ENCODE measurements at places on chromosomes 1 and 21.

GRCh38 chr21:46320331-46320801 lies 3.3 kb downstream of the C21orf58 start:
- no peak for DNase-seq

DNA sequence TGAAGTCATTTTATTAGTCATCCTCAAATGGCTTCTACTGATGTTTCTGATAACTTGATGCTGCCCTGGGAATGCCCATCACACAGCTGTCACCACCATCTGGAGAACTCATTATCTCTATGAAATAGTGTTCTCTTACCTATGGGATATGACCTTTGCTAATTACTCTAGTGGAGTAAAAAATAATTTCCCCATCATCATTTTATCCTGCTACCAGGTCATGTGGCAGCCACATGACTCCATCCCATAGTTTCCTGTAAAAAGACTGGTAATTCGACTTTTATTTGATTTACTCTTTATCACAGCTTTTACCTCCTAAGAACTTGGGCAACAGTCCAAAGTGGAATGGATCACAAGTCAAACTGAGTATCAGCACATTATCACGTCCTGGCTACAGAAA lies 76.1 kb upstream of the USP25 start:
- DNase-seq, result no peak

- DNase-seq, result no peak
Measured at GRCh38 chr21:27722095-27722494, 755.2 kb upstream of the ADAMTS5 start.

GRCh38 chr1:29121936-29122681 lies 1.6 kb downstream of the TMEM200B start:
- DNase-seq, result no peak

DNA sequence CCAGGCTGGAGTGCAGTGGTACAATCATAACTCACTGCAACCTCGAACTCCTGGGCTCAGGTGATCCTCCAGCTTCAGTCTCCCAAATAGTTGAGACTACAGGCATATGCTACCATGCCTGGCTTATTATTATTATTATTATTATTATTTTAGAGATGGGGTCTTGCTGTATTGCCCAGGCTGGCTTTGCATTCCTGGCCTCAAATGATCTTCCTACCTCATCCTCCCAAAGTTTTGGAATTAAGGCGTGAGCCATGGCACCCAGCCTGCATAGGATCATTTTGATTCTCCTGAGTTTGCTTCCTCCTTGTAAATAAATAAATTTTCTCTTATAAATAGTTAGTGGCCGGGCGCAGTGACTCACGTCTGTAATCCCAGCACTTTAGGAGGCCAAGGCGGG lies 6.2 kb downstream of the DDI2 start:
- no peak for DNase-seq

DNA sequence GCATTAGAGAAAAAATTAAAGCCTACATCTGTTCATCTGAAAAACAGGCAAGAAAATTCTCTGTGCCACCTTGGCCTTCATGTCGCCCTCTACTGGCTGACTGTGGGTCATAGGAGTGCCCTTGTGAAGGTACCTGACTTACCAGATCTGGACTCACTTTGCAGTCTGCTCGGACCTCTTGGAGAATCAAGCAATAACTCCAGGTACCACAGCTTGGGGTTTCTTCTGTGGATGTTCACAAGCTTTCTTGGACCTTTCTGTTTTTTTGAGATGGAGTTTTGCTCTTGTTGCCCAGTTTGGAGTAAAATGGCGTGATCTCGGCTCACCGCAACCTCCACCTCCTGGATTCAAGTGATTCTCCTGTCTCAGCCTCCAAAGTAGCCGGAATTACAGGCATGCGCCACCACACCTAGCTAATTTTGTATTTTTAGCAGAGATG lies 2.4 kb upstream of the PRAMEF18 start:
- DNase-seq, result peak; percentile 14

GRCh38 chr1:160158534-160158933 lies 7.1 kb downstream of the ATP1A4 start:
- DNase-seq, result no peak

DNA sequence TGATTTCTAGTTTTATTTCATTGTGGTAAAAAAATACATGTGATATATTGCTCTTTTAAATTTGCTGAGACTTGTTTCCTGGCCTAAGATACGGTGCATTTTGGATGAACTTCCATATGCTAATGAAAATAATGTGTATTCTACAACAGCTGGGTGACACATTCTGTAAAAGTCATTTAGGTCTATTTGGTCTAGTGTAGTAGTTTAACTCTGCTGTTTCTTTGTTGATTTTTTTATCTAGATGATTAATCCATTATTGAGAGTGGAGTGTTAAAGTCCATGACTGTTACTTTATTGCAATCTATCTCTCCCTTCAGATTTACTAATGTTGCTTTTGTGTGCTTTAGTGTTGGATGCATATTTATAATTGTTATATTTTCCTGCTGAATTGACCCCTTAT lies 161.4 kb downstream of the VAV3 start:
- no peak for DNase-seq

DNA sequence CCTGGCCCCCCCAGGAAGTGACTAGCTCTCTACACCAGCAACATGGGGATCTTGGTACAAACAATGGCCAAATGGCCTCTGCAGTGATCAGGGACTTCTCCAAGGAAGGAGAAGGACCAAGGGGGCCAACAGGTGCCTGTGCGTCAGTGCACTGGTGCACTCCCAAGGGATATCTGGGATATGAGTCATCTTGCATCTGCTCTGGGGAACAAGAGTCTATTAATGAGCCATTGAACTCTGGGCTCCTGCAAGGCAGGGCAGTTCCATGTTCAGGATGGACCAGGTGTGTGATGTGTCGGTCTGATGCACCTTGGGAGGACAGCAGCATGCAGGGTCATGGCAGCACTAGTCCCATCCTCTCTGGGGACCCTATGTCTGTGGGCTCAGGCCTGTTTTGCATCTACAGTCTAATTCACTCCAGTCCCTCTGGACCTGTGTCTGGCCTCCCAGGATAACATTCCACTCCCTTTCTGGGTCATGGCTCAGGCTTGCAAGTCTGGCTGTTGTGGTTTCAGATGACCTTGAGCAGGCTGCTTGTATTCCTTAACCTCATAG lies 125.3 kb downstream of the TRABD2B start:
- no peak for DNase-seq

- peak; percentile 16 for DNase-seq
Measured at GRCh38 chr1:29237129-29237821, 953 bp downstream of the PTPRU start.

DNA sequence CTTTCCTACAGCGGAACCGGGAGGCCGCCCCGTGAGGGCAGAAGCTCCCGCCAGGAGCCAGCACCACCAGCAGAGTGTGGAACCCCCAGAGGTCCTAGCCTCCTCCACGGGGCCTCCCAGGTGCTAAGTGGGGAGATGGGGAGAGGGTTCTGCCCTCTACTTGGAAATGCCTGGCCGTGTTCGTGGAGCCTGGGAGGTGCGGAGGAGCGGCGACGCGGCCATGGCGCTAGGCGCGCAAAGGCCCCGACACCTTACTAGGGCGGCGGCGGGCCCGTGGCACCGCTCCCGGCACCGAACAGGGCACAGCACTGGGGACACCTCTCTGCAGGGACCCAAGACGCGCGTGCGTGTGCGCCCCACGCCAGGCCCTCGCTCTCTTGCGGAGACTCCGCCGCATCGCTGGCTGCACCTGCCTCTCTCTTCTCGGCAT lies 1.3 kb upstream of the CACNA1E start:
- DNase-seq, result no peak

DNA sequence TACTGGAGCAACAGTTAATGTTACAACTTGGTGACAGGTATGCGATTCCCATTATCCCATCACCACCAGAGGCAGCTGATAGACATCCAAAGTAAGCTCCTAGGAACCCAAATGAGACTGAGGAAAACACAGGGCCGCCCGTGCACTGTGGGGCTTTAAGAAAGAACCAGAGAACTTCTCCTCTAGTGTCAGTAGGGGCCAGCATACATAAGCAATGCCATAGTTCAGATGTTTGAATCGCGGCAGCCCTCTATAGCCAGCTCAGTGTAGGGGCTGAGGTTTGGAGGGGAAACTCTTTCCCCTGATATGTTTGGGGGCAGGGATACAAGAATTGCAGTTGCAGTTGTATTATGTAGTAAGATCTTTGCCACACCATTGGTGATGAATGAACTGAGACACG lies 593.3 kb upstream of the NCAM2 start:
- DNase-seq, result no peak

GRCh38 chr1:18965206-18966173 lies 9.0 kb upstream of the IFFO2 start:
- DNase-seq, result no peak

DNA sequence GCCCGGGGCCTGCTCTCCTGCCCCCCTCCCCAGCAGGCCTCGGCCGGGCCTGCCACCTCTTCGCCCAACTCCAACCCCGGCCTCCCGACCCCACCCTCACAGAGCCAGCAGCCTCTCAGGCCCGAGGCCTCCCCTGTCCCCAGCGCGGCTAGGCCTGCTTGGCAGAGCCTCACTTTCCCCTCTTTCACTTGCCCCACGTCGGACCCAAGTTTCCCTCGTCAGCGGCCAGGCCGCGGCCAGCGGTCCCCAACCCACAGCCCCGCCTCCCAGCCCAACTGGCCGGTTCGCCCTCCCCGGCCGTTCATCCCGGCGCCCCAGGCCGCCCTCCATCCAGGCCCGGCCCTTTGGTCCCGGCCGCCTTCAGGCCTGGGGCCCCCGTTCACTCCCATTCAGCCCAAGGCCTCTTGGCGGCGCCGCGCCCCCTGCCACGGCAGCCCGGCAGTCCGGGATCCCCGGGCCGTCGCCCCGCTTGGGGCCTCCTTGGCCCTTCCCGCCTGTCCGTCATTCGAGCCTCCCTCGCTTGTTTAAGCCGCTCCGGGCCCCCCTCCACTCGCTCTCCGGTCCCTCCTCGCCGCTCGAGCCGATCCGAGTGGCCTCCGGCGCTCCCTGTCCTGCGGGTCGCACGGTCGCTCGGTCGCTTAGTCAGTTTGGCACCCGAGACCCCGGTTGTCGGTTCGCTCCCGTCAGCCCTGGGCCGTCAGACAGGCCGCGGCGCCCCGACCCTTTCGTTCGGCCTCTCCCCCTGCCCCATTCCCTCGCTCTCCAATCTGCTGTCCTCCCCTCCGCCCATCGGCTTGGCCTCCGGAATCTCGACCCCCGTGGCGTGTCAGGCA lies 1.4 kb downstream of the LRRC41 start:
- DNase-seq, result peak; percentile 70

- no peak for DNase-seq
Measured at GRCh38 chr1:164051782-164052181, 507.2 kb upstream of the PBX1 start.

DNA sequence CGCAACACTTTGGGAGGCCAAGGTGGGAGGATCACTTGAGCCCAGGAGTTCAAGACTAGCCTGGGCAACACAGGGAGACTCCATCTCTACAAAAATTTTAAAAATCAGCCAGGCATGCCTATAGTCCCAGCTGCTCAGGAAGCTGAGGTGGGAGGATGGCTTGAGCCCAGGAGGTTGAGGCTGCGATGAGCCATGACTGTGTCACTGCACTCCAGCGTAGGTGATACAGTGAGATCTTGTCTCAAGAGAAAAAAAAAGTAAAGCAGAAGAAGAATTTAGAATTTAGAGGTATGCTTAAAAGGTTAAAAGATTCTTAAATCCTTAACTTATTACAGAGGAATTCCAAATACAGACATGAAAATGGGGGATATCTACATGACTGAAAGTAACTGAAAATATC lies 79.5 kb downstream of the SMYD3 start:
- DNase-seq, result no peak

DNA sequence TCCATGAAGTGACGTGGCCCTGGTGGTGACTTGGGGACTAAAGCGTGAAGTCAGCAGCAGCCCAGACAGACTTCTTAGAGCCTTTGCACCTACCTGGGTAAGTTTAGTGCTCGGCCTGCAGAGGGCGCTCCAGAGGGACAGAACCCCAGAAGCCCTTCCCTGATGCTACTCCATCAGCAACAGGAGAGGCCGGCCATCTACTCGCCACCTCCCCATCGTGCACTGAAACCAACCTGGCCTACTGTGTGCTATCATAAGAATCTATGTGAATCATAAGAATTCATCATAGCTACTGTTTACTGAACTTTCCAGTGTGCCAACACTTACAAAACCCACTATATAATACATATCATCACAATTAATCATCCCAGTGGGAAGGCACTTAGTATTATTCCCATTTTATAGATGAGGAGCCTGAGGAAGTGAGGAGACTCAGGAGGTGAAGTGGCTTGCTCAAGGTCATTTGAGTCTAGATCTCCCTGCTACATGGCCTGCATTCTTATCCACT lies 7.9 kb upstream of the EDN2 start:
- no peak for DNase-seq

GRCh38 chr1:62784509-62785365 lies 805 bp downstream of the ATG4C start:
- DNase-seq, result no peak

GRCh38 chr1:31122101-31122735 lies 56.7 kb upstream of the PUM1 start:
- no peak for DNase-seq

DNA sequence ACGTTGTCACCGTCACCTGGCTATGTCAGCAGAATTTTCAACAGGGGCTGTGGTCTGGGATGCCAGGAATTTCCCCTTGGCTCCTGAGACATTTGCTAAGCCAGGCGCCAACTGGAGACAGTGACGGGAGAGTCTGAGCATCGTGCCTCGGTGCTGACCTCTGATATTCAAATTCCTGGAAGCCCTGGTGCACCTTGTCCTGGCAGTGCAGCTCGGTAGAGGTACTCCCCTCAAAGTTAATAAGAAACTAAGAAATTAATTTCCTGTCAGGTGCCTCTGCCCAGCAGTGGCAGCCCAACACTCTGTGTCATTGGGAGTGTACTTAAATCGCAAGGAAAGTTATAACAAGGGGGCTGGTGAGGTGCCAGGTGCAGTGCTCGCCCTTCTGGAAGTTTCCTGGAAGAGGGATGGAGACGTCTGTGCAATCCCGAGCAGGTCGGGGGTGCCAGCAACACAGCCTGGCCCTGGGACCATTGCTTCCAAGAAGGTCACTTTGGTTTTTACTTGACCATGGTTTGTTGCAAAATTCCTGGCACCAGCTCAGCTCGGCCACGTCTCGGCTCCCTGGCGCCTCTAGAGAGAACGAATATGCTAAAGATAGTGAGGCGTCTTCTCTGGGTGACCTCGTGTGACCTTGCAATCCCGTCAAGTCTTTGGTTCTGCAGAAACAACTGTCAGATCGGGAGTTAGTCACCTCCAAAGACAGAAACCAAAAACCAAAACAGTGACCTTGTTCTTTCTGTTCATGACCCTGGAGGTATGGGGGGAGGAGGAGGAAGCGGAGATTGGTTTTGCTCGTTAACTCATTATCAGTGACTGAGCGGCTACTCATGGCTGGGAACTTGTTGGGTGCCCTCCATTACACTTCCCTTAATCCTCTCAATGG lies 149.5 kb upstream of the VAMP3 start:
- no peak for DNase-seq

DNA sequence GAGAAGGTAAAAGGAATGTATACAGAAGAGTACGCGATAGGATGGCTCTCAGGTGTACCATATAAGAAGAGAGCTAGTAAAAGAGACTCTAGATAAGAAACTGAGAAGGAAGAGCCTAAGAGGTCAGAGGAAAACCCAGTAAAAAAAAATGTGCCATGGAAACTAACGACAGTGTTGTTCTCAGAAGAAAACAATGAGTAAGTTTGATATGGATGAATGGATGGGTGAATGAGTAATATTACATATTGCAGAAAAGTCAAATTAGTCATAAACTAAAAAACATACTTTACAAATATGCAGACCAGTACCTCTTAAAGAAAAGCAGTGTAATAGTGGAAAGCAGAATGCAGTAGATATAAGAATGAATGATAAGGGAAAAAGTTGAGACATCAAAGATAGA lies 316.2 kb downstream of the HMCN1 start:
- DNase-seq, result no peak
